ENCODE measurements at places on chromosomes 7 and 10.

DNA sequence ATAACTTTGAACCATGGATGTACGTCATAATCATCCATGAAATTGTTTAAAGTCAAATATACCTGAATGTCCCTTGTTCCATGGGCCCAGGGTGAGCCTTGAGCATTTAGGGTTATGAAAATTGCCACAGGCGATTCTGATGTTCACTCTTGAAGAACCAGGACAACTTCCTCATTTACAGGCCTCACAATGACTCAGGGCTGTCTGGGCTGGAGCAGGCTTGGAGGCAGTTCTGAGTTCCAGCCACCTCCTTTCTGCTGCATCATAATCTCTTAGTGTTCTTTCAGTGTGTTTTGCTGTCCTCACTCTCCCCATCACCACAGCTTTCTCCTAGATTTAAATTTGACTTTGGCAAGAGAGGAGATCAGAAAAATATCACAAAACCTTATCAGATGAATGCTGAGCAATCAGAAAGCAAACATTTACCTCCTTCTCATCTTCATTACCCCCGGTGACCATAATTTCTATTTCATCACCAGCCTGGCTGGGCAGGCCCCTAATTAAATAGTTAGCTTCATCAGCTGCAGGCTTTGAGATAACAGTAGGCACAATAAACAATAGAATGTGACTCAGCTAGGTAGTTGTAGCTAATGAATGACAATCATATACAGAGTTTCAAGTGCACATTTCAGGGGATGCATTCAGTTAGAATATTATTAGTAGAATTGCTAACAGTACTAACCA lies 571.0 kb downstream of the SH2D4B start:
- peak; percentile 54 for DNase-seq

GRCh38 chr10:80289451-80290287 lies at the start of gene MAT1A:
Gene MAT1A (minus strand): TSS chr10:80289658. CDS start chr10:80289423, 235 bp downstream.
- no peak for DNase-seq

DNA sequence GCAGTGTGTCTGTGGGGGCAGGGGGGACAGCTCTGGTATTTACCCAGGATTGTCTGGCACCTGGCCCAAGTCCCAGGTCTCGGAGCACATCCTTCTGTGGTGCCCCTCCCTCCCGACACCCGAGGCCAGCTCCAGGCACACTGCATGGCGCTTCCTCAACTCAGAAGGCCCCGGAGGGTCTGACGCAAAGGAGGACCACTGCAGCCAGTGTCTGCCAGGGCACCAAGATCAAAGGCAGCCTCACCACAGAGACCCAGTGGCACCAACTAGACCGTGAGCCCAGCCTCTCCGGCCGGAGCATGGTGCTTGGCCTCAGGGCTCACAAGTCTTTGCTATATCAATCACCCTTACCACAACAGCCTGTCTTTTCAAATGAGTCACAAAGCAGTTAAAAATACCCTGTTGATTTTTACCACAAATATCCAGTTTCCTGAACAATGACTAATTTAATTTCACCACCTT lies 99.3 kb upstream of the DDC start:
- DNase-seq: peak; percentile 98

GRCh38 chr10:29028486-29028885 lies 260.4 kb upstream of the LYZL1 start:
- DNase-seq: no peak

- DNase-seq: no peak
Observed at GRCh38 chr7:155603205-155603857, 41.1 kb upstream of the RBM33 start.

GRCh38 chr10:95467162-95467599 lies 94.0 kb downstream of the SORBS1 start:
- DNase-seq: peak; percentile 29

GRCh38 chr10:35019041-35020024 lies 70.8 kb downstream of the CUL2 start:
- DNase-seq: no peak

DNA sequence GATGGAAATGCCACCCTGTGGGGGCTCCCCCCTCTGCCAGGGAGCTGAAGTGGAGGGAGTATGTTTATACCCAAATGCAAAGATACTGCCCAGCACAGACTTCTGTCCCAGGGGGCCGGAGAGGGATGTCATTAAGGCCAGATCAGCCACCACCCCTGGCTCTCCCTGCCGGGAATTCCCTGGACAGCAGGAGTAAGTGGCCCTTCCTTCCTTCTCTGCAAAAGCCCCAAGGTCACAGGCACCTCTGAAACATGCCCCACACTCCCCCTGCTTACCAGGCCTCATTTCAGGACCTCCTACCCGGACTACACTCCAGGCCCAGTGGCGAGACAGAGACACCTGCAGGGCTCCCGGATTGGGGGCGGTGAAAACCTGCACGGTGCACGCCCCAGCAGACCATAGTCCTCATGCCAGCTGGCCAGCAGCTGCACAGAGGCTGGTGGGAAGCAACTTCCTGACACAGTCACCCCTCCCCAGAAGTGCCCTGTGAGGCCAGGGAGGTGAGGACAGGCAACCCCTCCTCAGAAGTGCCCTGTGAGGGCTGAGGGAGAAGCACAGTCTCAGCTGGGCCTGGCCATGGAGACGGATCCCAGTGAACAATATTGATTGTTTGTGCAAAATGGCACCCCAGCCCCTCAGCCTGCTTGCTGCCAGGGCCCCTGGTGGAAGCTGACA lies 33.0 kb upstream of the RET start:
- no peak for DNase-seq

DNA sequence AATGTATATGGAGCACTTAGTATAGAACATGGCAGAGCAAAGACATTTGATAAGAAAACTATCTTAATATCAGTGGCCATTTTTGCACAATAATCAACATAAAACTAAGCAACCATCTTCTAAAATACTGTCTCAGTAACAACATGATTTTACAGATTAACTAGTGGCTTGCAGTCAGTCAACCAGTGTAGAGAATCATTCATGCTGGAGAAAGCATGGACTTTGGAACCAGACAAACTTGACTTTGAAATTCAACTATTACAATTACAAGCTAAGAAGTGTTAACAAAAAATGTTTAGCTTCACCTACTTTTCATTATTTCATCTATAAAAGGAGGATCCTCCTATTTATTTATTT lies 27.7 kb downstream of the CUBN start:
- DNase-seq: no peak

GRCh38 chr7:19133886-19134285 lies 11.3 kb downstream of the FERD3L start:
- DNase-seq: no peak

DNA sequence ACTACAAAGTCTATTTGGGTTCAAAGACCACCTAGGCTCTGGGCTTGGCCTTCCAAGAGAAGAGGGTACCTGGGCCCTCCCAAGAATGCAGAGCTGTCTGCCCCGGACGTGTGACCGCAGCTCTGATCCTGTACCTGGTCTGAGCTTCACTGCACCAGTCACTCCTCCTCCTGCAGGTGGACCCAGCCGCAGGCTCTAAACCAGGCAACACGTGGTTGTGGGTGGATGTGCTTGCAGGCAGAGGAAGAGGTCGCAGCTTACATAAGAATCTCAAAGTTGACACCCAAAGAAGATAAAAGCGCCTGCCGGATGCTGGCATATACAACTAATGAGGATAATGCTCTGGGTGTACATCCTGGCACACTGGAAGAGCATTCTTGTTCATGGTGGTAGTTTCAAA lies 9.4 kb upstream of the PFKP start:
- DNase-seq: no peak

GRCh38 chr10:100182908-100183307 lies 2.9 kb downstream of the ERLIN1 start:
- DNase-seq: no peak

DNA sequence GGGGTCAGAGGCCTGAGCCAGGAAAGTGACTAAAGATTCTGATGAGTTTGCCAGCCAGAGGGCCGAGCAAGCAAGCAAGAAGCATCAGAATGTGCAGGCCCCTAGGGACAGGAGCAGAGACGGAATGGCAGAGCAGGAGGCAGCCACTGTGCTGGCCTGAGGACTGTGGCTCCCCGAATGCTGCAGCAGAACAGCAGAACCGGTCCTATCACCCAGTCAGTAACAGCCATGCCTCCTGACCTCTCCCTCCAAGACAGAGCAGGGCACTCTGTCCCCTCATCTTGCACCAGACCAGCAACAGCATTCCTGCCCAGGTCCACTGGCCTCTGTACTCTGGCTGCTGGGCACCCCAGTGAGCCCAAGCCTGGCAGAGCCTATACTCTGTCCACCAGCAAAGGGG lies 85.9 kb downstream of the ARHGAP22 start:
- no peak for DNase-seq

DNA sequence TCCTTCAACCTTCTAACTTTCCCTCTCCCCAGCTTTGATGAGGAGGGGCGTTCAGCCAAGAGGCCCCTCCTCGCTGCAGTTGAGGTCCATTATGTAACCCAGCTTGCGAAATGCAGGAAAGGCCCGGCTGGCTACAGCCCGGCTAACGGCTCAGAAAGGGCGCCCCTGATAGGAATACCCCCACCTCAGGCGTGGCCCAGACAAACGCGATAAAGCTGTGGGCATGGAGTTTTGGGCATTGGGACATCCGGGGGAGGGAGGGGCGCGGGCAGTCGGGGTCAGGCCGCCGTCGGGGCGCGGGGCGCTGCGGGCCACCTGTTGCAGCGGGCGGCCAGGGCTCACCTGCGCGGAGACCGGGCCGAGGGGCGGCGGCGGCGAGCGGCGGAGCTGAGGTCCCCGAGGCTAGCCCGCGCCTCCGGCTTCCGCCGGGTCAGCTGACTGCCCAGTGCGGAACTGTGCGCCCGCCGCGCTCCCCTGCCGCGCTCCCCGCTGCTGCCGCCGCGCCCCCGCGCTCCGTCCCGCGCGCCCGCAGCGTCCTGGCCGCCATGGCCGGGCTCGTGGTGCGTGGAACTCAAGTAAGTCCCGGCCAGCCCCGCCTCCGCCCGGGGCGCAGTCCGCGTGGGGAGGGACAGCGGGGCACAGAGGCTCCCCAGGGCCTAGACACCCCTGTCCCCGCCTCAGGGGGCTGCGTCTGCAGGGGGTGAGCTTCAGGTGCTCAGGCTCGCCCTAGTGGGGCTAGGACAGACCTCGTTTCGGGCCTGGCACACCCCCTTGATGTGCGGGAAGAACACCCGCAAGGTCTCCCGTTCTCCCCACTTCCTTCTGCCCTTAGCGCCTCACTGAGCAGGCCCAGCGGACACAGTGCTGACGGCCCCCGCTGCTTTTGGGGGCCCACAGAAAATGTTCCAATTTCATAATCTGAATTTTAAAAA lies at the start of gene LRMDA:
Gene LRMDA, plus strand, starts transcription at position 445 of the 932 bp plus-strand sequence.
- no peak for DNase-seq

DNA sequence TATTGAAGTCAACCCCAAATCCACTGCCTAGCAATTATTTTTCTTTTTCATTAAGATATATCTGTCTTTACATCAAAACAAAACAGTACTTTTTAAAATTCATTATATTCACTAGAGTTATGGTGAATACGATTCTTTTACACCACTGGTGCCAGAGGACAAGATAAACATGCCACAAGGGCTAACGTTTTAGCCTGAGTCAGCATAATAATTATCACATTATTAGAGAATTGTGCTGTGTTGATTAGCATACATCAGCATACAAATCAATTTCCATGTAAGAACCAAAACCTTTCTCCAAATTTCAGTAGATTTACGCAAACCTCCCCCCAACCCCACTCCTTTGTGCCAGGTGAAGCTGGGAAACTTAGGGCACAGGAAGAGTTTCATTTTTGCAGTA lies 131.1 kb upstream of the TMEM106B start:
- no peak for DNase-seq

- peak; percentile 63 for DNase-seq
Observed at GRCh38 chr7:31747553-31747952, 60.5 kb downstream of the PPP1R17 start.

DNA sequence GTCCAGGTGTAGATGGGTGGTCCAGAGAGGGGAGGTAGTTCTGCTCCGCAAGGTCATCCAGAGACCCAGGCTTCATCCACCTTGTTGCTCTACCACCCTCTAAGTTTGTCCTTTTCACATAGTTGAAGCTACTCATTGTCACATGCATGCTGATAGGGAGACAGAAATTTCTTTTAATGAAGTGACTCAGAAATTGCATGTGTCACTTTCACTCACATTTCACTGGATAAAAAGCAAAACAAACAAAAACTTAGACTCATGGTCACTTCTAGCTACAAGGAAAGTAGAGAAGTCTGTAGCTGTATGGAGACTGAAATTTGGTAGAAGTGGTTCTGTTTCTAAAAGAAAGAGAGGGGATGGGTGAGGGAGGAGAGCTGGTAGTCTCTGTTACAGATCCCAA lies 161.9 kb downstream of the SORCS3 start:
- no peak for DNase-seq

- DNase-seq: peak; percentile 77
Observed at GRCh38 chr7:133936074-133936473, 191.1 kb upstream of the LRGUK start.

- peak; percentile 39 for DNase-seq
Observed at GRCh38 chr7:44750921-44751571, 2.4 kb downstream of the ZMIZ2 start.

DNA sequence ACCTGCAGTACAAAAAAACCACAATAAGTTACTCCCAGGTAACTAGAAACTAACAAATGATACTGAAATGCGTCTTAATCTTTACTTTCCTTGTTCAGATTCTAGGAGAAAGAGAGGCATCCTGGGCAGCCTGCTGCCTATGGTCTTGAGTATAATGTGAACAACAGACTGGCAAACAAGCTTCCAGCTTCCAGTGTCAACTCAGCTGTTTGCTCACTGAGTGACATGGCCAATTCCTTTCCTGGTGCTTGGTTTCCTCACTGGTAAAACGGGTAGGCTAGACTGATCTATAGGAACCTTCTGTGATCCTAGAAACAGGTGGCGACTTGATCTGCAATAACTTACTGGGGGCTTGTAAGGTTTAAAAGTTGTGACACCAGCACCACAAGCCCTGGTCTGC lies 10.1 kb downstream of the POLR3A start:
- no peak for DNase-seq

DNA sequence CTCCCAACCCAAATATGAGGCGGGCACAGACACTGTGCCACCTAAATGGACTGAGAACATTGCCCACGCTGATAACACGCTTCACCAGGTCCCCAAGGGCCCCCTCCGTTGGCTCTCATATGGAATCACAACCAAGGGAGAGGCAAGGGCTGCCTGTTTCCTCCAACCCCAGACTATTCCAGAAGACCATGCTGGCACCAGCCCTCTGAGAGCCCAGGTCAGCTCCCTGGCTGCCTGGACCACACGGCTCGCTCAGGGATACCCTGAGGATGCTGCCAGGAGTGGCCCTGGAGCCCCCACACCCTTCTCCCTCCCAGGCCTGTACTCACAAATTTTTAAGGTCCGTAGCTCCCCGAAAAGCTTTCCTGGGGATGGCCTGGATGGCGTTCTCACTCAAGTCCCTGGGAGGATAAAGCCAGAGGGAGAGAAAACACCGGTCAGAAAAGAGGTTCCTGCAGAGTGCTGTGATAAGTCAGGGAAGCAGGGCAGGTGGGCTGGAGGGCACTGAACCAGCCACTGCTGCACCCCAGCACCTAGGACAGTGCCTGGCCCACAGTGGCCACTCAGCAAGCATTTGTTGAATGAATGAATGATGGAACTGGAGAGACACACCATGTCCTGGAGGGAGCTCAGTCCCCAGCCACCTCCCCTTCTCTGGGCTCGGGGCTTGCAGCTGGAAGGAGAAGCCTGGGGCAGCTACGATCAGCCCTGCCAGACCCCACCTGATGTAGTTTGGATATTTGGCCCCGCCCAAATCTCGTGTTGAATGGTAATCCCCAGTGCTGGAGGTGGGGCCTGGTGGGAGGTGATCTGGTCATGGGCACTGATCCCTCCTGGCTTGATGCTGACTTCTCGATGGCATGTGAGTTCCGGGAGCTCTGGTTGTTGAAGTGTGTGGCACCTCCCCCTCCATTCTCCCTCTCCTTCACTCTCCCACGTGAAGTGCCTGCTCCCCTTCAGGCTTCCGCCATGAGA lies 119.8 kb downstream of the SLIT1 start:
- no peak for DNase-seq

- DNase-seq: peak; percentile 35
Observed at GRCh38 chr10:6406220-6407033, 173.6 kb downstream of the PRKCQ start.

- DNase-seq: no peak
Observed at GRCh38 chr10:22464966-22465629, 119.8 kb downstream of the SPAG6 start.

All from M059J (cell line).